A549 (cell line): ENCODE measurements at places on chromosomes 12 and 14. TPM values are rescaled to one million over a fixed set of nuclear protein-coding genes. Genes with fewer than 3 reads are reported as not detected.

Gene GALNT16
- polyA plus RNA-seq: 2.6 to 3.9 TPM (median 3.4 TPM) in 3 replicates

Gene TMEM106C
- polyA plus RNA-seq: 166 to 178 TPM (median 178 TPM) in 3 replicates

Gene AMIGO2
- 196 to 288 TPM (median 273 TPM) in 3 replicates for polyA plus RNA-seq

DNA sequence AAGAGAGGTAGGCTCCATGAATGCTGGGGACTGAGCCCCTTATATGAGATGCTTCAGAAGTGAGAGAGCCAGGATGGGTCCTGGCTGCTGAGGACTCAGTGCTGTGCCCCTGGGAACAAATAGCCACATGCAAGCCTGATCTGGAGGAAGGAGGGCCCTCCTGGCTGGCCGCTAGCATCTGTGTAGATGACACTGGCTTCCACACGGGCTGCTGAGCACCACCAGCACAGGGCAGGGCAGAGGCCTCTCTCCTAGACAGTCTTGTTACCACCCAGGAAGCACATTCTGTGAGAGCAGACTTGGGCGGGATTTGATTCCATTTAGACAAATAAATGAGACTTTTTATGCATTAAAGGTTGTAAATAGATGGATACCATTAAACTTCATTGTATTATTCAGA, 48.0 kb downstream of the ZNF664 start:
- DNase-seq: no peak
